ENCODE measurements at places on chromosomes 5 and 9. TPM values are rescaled to one million over a fixed set of nuclear protein-coding genes. Genes with fewer than 3 reads are reported as not detected.

GRCh38 chr5:27387535-27388073, 349.2 kb upstream of the CDH9 start:
- no peak for DNase-seq

Gene PRR7
- 24.8 TPM for total RNA-seq

DNA sequence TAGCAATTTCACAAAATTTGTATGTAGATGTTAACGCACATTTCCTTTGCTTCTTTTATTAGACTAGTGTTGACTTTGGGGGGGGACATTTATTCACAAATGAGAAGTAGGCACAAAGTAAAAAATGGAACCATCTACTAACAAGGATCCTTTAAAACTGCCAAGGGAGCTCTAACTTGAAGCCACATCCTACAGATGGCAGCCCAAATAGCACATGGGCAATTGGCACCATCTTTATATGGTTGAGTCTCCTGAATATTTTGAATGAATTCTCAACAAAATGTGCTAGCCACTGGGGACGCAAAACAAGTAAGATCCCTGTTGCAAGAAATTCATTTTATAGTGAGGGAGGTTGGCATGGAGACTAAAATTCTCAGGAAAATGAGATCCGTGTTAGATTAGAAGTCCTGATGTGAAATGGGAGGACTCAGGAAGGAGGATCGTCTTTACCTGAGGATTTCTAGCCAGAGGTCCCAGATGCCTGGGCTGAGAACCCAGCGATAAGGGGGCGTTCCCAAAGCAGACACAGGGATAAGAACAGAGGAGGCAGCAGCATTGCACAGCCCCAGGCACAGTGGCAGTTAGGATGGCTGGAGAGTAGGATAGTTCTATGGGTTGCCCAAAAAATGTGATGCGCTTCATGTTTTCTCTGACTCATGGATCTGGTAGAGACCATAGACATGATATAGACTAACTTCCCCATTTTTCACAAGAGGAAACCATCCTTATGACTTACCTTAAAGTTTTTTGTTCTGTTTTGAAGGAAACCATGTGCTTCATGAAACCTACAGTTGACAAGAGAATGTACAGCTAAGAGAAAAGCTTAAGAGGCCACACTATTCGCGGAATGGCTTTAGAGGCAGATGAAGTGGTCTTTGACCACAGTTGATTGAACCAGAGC, 37.4 kb downstream of the C9orf152 start:
- DNase-seq: no peak

DNA sequence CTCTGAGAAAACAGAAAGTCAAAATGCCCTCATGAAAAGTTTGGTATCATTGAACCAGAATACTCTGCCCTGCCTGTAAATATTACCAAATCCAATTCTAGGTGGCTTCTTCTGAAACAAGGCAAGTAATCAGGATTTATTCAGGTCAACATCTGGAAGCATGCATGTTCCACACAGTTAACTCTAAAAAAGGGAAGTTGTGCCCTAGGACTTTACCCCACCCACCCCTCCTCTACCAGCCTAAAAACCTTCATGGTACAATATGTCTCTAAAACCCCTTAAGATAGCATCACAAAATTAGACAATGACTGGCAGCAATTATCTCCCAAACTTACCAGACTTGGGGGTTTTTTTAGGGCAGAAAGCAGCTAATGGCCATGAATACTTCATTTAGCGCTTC, 414.8 kb upstream of the SLC30A5 start:
- no peak for DNase-seq

GRCh38 chr9:101671567-101671966, 66.9 kb downstream of the GRIN3A start:
- no peak for DNase-seq

GRCh38 chr9:91644433-91644832, 220.8 kb upstream of the NFIL3 start:
- DNase-seq: no peak

- no peak for DNase-seq
Measured at GRCh38 chr9:100307080-100307479, 45.7 kb downstream of the TEX10 start.

DNA sequence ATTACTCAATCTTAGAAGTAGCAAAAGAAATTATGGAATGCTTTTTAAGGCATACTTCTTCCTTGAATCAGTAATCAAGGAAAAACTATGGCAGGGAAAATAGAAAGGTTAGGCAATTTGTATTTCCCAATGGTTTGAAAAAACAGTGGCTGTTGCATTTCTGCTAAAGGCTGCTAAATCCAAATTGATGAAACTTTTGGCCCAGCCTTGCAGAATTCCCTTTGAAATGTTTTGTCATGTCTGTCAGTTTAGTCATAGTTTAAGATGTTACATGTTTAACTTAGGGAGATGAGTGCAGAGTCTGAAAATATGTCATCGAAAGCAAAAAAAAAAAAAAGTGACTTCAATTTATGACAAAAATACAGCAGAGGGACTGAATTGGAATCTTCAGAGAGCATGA, 878.9 kb upstream of the WWC1 start:
- DNase-seq: no peak

DNA sequence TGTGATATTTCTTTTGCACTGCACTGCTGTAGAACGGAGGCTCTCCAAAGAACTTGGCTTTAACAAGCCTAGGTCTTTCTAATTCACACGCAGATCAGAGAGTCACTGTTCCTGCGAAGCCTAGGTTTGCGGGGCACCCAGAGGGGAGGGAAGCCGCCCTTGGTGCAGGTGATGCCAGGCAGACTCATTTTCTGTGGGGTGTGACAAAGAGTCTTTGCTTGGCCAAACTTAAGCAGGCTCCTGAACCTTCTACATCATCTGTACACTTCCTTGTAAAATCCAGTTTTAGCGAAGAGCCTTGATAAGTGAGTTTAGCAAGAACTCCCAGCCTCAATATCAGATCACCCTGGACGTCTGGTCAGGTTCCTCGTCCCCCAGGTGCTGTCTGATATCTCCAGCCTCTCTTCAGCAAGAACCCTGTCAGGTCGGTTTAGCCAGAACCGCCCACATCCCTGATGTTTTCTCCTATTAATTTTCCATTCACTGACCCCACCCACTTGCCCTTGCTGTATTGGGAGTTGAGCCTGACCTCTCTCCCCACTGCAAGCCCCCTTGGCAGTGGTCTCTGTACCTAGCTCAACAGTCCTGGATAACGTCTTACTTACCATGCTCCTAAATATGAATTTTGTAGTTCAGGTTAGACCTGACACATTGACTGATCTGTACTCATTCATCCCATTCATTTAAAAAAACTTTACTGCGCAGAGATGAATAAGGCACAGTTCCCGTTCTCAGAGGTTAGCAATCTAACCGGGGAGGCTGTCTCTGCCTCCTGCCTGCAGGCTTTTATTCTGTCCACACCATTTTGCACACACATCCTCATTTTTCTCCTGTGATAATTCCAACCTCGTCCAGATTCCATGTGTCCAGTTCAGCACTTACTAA, 880 bp upstream of the UBAC1 start:
- no peak for DNase-seq

DNA sequence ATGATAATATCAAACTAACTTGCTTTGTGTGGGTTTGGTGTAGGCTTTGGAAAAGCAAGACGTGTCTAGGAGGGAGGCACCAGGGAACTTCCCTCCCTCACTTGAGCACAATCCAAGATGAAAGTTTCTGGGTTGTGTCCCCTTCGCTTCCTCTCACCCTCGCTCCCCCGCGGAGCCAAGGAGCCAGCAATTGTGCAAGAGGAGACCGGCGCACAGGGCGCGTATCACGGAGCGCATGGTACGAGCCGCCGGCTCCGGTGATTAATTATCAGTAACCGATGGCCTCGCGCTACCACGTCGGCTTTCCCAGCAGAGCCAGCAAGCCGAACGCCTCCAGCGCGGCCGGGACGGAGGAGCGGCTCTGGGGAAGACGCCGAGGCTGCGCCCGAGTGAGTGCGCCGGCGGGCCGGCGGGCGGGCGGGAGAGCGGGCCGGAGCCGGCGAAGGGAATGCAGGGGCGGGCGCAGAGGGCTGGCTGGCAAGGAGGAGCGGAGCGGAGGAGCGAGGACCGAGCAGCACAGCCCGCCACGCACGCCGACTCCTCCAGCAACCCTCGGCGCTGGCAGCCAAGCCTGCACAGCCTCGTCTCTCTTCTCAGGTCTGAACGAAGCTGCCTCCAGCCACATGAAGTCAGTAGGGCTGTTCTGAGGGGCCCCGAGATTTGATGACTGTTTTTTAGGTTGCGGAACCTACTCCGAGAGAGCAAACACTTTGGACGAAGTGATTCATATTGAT, 143.6 kb downstream of the BNC2 start:
- peak; percentile 93 for DNase-seq

GRCh38 chr5:72951671-72952468, 4.0 kb upstream of the FCHO2 start:
- peak; percentile 87 for DNase-seq

- DNase-seq: no peak
Measured at GRCh38 chr9:79362100-79363081, 209.4 kb upstream of the TLE4 start.

Gene PAPPA
- total RNA-seq: 31.5 TPM

GRCh38 chr9:129549139-129549538, 71.8 kb downstream of the C9orf50 start:
- peak; percentile 39 for DNase-seq

GRCh38 chr9:122001491-122002201, 91.5 kb downstream of the TTLL11 start:
- peak; percentile 31 for DNase-seq

All from GM23248 (cell line).